Activated CD4-positive, alpha-beta T cell treated with anti-CD3 and anti-CD28 coated beads for 1 hour (primary cell): ENCODE measurements at places on chromosomes 6 and 20.

DNA sequence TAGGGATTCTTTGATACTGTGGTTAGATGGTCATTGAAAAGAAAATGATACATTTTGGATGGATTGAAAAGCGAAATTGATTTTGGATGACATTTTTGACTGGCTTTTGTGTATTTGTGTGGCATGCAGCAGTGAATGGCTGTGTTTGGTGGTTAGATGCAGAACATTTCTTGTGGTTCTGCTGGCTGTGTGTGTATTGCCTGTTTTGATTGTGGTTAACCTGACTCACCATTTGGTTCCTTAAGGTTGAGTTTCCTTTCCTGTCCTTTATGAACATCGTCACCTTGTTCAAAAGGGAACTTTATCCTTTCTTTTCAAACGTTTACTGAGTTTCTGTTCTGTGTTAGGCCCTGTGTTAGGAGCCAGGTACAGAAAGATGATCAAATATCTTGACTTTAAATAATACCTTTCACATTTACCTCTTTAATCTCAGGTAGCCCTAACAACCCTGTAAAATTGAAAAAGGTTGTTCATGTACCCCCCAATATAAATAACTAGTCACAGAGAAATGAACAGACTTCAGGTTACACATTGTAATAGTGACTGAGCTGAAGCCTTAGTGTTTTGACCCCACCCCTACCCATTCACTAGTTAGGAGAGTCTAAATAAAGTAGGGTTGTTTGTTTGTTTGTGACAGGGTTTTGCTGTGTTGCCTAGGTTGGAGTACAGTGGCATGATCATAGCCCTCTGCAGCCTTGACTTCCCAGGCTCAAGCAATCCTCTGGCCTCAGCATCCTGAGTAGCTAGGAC, 23.8 kb downstream of the ANKS1A start:
- no peak for DNase-seq

DNA sequence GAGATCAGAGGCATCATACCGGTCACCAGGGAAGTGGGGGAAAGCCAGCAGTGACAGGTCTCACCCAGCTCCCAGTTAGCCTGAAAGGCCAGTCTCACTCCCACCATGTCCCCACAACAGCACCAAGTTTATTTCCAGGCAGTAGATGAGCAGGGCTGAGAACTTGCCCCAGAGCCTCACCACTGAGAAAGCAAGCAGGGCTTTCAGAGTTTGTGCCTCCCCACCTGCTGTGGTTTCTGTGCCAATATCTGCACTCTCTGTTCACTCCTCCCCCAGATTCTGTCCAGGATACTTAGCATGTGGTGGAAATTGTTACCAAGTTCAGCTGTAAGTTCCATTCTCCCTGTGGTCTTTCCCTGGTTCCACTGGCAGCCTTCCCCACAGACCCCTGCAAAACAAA, 255.0 kb upstream of the HTR1E start:
- no peak for DNase-seq

DNA sequence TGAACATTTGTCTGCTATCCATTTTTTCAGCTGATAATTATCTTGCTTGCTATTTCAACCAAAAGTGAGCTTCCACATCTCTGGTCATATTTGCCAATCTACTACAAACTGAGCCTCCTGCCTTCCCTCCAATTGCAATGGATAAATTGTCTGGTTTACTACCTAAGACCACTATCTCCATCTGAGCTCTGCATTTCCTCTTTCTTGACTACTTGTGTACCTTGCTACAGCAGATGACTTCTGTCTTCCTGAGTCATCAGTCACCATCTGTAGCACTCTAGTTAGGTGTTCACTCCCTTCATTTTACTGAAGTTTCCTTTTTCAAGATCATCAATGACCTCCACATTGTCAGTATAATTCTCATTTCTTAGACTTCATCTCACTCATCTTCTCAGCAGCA, 33.5 kb upstream of the PHIP start:
- DNase-seq: no peak

DNA sequence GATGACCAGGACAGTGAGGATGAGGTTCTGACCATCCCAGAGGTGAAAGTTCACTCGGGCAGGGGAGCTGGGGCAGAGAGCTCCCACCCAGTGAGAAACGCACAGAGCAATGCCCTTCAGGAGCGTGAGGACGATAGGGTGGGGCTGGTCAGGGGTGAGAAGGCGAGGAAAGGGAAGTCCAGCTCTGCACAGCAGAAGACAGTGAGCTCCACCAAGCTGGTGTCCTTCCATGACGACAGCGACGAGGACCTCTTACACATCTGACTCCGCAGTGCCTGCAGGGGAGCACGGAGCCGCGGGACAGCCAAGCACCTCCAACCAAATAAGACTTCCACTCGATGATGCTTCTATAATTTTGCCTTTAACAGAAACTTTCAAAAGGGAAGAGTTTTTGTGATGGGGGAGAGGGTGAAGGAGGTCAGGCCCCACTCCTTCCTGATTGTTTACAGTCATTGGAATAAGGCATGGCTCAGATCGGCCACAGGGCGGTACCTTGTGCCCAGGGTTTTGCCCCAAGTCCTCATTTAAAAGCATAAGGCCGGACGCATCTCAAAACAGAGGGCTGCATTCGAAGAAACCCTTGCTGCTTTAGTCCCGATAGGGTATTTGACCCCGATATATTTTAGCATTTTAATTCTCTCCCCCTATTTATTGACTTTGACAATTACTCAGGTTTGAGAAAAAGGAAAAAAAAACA, 16.6 kb upstream of the SLC22A1 start:
- no peak for DNase-seq

DNA sequence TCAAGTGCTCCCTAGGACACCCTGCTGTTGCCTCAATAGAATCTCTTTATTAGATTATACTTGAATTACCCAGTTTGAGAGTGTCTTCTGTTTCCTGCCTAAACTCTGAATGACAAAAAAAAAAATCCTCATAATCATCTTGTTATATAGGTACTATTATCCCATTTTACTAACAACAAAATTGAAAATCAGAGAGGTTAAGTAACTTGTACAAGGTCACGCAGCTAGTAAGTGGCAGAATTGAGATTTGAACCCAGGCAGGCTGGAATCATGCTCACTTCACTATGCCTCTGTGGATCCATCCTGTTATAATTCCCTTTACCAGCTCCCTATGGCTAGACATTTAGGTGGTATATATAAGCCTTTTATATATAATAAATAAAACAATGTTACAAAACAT, 36.6 kb upstream of the UBR2 start:
- no peak for DNase-seq

GRCh38 chr20:22226849-22227700, 357.3 kb downstream of the FOXA2 start:
- no peak for DNase-seq

DNA sequence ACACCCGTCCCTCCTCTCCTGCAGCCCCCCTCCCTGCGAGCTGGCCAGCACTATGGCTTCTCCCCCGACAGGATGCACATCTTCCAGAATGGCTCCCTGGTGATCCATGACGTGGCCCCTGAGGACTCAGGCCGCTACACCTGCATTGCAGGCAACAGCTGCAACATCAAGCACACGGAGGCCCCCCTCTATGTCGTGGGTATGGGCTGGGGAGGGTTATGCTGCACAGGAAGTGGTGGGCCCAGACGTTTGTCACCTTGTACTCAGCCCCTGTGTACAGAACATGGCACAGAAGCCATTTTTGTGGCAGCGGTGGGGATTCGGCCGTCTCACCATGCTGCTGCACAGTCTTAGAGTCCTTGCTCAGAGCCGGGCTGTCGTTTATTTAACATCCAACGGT, 29.0 kb upstream of the SRF start:
- no peak for DNase-seq

DNA sequence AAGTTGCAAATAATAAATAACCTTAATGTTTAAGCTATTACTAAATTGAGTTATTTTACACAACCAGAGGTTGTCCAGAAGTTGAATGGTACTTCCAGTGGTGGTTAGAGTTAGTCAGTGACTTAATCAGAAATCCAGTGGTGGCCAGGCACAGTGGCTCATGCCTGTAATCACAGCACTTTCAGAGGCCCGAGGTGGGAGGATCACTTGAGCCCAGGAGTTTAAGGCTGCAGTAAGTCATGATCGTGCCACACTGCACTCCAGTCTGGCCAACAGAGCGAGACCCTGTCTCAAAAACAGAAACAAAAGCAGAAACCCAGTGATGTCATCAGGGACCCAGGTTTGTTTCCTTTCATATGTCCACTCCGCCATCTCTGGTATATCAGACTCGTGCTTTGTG, 35.0 kb downstream of the TSPYL4 start:
- DNase-seq: no peak

DNA sequence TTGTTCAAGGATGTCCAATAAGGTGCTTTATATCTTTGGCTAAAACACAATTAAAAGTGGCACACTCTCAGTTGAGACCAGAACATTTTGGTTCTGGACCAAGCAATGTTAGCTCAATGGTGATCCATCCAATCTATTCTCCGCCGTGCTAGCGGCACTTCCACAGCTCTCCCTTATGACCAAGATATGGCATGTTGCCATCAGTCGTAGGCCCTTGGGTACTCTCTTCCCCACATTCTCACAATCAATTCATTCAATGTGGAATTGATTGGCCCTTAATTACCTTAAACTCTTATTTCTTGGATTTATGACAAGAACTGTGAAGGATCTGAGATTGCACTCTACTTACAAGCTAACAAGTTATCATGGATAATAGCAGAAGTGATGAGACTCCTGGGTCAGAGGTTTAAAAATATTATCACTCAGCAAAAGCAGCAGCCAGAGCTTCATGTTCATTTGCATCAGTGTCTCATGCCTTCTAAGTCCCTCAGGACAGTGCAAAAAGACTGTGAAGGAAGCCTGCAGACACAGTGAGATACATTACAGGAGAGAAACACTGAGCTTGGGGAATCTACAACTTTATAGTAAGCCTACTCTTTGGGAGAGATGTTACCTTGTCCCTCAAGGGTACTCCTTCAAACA, 80.0 kb upstream of the ARG1 start:
- no peak for DNase-seq

GRCh38 chr20:20967564-20968184, 138.5 kb downstream of the LINC00237 start:
- no peak for DNase-seq

- no peak for DNase-seq
Measured at GRCh38 chr6:134249759-134250602, 67.9 kb downstream of the SGK1 start.

GRCh38 chr6:38065734-38066305, 246.3 kb downstream of the ZFAND3 start:
- no peak for DNase-seq

DNA sequence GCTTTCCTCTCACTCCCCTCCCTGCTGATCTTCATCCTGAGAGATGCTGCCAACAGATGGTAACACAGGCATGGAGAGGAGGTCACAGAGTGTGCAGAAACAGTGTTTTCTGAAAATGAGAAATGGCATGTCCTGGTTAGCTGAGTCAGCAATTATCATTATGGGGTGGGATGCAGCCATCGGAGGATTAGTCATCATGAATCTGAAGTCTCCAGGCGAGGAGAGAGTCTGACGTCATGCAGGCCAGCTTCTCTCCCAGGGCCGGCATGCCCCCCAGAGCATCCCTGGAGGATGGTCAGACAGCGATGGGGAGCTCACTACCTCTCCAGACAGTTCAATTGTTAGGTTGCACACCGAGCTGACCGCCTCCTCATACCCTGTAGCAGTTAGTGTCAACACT, 4.7 kb upstream of the GTSF1L start:
- DNase-seq: no peak

- no peak for DNase-seq
Measured at GRCh38 chr6:30787954-30788353, 43.6 kb upstream of the IER3 start.

- DNase-seq: no peak
Measured at GRCh38 chr6:42101186-42101657, 41.2 kb downstream of the C6orf132 start.

- no peak for DNase-seq
Measured at GRCh38 chr20:56974499-56975250, 291.8 kb downstream of the BMP7 start.

- no peak for DNase-seq
Measured at GRCh38 chr6:14641423-14642135, 524.0 kb downstream of the CD83 start.

GRCh38 chr20:29314294-29314693, 1943.2 kb upstream of the DEFB115 start:
- no peak for DNase-seq

DNA sequence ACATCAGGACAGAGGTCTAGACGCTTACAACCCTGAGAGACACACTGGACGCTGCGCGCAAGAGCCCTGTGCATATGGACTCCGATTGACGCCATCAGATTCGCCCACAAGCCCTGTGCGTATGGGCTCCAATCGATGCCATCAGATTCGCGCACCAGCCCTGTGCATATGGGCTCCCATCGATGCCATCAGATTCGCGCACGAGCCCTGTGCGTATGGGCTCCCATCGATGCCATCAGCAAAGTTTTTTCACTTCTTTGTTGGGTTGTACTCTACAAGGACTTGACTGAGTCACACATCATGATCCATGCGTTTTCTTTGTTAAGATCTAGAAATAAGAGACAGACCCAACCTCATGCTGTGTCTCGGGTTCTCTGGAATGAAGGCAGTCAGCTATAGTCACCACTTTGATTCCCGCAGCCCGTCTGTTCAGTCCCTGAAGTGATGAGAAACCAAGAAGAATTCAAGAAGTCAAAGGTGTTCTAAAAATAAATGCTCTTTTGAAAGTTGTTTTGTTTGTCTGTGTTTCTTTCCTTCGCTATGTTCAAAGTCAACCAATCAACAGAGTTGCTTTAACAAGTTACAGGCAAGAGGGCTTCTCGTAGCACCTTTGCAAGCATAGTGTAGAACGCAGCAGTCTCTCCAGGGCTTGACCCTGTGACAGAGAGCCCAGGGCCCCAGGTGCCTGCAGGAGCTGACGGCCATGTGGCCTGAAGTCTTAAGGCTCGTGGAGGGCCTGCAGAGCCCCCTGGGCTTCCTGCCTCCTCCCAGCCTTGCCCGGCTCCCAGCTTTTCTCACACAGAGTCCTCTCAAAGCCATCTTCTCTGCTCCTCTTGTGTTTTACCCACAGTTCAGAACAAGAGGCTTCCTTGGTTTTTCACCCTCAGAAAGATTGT, 7.9 kb downstream of the RPS6KA2 start:
- no peak for DNase-seq
